ENCODE measurements at places on chromosomes 7 and 10.
A peak's percentile ranks its signal among the peaks of the same experiment; 100 is the strongest.

DNA sequence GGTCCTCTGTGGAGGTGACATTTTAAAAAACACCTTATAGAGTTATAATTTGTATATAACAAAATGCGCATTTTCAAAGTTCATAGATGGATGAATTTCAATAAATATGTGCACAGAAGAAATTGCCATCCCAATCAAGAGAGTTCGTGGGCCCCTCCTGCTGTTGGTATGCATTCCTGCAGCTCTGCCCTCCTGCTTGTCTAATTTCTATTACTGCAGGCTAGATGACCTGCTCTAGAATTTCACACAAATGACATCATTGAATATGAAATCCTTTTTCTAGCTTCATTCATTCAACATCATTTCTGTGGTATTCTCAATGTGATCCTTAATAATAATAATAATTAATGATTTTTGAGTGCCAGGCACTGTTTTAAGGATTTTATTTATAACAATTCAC is 348.2 kb downstream of the SDK1 start:
- no peak for DNase-seq

- no peak for DNase-seq
Observed at GRCh38 chr10:100143756-100144155, 42.1 kb downstream of the ERLIN1 start.

- DNase-seq = no peak
Observed at GRCh38 chr7:133255486-133255885, 2.6 kb downstream of the EXOC4 start.

DNA sequence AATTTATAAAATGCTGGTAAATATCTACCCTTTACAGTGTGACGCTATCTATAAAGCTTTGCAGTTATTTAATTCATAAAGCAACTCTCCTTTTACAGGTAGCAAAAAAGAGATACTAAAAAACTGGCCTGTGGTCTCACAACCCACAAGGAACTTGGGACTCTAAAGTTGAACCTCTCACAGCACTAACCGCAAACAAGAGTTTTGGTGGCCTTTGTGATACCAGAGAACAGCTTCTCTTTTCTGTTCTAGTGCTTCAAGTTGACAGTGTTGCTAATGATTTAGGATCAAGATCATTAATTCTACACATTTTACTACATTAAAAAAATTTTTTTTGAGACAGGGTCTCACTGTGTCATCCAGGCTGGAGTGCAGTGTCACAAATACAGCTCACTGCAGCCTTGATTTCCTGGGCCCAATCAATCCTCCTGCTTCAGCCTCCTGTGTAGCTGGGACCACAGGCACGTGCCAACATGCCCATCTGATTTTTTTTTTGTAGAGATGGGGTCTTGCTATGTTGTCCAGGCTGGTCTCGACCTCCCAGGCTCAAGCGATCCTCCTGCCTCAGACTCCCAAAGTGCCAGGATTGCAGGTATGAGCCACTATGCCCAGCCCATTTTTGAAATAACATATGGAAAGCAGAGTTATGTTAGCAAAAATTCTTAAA is 56.0 kb upstream of the ST8SIA6 start:
- DNase-seq = no peak

- DNase-seq = no peak
Observed at GRCh38 chr10:22723343-22723779, 9.0 kb upstream of the PIP4K2A start.

DNA sequence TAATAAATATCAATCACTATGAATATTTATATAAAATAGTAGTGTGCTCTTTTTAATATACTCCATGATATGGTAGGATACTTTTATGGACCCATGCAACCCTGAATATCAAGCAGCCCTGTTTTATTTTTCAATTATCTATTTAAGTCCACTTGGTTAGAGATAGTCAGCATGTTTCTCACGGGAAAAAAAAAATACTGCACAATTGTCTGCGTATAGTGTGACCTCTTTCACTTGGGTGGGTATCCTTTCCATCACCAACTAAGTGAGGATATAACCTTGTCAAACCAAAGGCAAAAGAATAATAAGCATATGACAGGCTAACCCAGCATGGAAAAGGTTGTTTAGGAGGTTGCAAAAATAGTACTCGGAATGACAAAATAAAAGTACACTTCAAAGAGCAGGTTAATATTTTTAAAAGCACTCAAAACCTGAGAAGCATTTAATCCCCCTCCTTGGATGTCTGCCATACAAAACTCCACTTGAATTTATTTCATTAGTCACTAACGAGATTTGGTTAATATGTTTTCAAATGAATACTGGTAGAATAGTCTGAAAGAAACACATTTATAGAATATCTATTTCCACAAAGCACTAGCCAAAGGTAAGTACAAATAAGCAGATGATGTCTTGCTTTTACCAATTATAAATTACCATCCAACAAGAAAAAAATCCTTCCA is 76.5 kb downstream of the IMMP2L start:
- DNase-seq = no peak

DNA sequence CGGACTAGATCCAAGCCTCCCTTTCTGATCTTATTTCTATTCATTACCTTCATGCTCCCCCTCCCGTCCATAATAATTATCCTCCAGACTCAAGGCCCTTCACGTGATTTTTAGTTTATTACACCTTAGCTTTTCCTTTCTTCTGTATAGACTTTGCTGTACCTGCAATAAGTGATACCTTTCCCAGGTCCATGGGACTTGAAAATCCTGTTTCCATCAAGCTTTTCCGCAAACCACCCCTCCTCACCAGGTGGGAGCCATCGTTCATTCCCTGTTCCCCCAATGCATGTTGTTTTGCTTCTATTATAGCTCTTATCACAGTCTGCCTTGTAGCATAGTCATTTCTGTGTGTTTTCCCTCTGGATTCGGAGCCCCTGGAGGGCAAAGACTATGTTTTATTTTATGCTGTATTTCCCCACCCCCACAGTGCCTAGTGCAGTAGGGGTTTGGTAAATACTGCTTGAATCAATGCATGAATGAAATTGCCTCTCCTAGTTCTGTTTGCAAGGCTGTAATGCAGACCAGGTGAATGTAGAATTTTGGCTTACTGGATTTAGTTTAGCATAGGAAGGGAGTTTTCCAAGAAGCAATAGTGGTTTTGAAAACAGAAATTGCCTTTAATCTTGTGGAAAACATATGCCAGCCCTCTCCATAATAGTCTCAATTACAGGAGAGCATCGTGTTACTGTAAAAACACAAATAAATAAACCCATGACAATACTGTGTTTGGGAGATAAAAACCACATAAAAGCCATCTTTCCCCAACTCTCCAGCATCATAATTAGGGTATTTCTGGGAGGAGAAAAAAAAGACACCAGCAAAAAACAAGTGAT is 213.4 kb downstream of the AUTS2 start:
- DNase-seq = no peak

GRCh38 chr7:39531818-39532217 is 34.4 kb upstream of the YAE1 start:
- DNase-seq = no peak

GRCh38 chr7:43391518-43391917 is 191.4 kb upstream of the STK17A start:
- no peak for DNase-seq

DNA sequence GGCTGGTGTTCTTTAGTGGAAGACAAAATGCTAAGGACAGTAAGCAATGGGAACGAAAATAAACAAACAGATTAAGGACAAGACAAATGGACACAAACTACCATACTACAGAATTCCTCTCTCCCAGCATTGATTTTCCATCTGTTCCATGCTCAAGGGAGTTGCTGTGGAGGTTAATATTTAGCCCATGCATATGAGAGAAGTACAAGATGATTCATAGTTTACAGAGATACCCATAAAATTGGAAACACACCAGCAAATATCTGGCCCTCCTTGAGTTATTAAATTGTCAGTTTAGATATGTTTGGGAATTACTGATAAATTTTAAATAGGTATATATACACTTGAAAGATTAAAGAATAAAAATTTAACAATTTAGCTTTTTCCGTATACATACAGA is 69.8 kb downstream of the GLI3 start:
- DNase-seq = no peak

DNA sequence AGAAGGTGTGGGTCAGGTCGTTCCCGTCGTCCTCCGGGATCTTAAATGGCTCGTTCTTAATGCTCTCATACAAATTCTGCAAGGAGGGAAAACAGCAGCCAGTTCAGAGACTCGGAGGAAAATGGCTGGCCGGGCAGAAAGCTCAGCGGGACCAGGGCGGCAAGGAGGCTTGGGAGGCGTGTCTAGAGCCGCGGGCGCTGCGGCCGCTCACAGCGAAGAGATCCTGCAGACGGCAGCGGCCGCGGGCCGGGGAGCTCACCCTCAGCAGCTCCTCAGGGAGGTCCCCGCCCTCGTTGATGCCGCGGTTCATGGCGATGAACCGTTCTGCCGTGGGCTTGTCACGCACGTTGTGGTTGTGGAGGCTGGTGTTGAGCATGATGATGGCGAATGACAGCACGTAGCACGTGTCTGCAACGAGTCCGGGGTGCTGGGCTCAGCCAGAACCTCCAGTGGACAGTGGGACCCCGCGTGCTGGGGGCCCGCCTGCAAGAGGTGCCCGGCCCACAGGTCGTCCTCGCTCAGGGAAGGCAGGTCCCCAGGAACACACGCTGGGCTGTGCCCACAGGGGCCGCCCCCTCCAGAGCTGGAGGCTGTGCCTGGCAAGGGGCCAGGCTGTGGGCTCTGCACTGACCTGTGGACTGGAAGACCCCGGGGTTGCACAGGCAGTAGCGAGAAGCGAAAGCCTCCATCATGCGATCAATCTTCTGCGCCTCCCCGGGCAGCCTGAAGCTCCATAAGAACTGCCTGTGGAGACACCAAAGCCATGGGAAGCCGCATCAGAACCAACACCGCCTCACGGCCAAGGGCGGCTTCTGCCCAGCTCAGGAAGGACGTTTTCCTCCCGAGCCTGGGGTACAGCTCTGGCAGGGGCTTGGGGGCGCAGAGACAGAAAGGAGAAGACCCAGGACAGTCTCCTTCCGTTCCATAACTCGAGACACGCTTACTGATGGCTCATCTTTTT is 101.6 kb downstream of the CYTH3 start:
- DNase-seq = no peak

DNA sequence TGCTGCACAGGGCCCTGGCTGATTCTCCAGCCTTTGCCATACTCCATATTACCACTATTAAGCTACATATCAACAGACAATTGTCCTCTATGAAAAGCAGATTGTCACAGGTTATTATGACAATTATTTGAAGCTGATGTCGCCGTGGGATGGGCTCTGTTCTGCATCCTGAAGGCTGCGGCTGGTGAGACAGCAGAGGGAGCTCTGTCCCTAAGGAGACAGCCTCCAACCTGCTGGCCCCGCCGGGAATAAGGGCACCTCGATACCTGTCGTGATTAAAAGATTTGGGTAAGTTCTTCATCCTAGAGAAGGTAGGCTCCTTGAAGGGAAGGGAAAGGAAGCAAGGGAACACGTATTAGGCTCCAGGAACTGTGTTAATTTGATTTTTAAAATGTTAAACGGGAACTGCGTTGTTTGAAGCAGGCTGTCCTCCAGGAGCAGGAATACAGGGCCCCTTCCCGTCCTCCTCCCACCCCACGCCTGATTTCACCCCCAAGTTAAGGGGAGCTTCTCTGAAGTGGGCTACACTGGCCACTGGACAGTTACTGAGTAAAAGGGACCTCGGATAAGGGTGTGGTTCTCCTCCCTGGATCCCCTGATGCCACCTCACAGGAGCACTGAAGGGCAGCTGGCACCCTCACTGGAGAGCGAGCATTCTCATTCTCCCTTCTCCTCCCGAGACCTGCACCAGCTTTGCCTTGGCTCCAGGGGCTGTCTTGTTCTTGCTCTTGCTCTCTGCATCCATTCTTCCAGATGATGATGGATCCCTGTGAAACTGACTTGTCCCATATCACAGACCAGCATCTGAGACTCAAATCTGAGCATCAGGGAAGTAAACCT is 11.8 kb upstream of the TIAL1 start:
- DNase-seq = peak; percentile 26

DNA sequence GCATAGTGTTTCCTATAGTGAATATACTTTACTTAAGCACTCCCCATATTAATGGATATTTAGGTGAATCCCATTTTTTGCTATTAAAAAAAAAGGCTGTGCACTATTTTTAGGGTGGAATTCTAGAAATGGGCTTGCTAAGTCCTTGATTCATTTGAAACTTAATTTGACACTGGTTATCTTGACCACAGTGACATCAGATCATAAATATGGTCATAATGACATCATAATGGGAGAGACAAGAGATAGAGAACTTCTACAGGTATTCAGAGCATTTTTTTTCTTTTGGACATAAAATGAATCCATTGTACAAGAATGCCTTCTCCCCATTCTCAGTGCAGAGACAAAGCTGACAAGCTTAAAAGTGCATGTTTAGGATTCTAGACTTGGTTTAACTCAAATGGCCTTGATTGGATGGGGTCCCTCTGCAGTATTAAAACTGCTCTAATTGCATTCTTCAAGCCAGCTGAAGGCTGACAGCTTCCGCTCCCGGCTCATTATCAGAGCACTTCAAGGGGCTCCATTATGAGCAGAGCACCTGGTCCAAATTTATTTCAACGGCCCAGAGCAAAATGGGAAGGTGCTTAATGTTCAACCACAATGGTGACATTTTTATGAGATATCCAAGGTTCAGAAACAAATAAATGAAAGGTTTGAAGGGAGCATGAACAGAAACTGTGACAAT is 104.8 kb downstream of the JAZF1 start:
- no peak for DNase-seq

- DNase-seq = no peak
Observed at GRCh38 chr10:72783410-72783833, 91.5 kb downstream of the MCU start.

GRCh38 chr7:37117292-37117691 is 331.4 kb downstream of the ELMO1 start:
- DNase-seq = no peak

GRCh38 chr7:90337106-90337505 is 9.4 kb upstream of the GTPBP10 start:
- no peak for DNase-seq

GRCh38 chr10:95881316-95881715 is 26.5 kb upstream of the CC2D2B start:
- DNase-seq = no peak

DNA sequence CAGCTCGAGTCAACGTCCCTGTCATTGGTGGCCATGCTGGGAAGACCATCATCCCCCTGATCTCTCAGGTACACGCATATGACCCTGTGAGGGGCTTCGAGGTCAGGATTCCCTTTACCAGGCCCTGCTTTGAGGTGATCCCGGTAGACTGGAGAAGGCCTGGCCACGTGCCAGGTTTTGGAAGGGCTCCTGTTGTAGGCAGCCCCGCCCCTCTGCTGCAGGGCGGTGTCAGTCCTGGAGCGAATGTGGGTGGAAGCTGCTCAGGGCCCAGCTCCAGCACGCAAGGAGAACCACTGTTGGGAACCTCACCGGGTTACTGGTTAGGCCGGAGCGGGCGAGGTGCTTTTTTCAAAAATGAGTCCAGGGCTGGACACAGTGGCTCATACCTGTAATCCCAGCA is 15.6 kb downstream of the MDH2 start:
- no peak for DNase-seq

- no peak for DNase-seq
Observed at GRCh38 chr7:19410106-19410505, 264.9 kb upstream of the FERD3L start.

DNA sequence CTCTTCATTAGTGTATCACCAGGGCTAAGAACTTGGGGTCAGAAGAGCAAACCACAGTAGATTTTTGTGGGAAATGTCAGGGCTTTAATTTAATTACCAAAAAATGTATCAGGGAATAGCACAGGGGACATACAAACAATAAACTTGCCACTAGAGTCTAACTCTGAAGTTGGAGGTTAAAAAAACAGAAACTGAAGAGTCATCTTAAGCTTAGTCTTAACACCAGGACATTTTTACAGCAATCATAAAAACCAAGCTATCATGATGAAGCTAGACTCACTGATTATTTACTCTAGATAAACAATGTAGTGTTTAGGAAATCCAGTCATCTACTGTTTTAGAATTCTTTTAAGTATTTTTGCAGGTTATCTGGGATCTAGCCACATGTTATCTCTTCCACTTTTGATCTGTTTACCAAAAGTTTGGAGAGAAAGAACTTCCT is 48.4 kb upstream of the GLI3 start:
- no peak for DNase-seq

Measured in putamen (tissue), 1 donor.